ENCODE measurements at places on chromosomes 6 and 20.

GRCh38 chr20:49501917-49502316 is 19.4 kb upstream of the KCNB1 start:
- DNase-seq = no peak

DNA sequence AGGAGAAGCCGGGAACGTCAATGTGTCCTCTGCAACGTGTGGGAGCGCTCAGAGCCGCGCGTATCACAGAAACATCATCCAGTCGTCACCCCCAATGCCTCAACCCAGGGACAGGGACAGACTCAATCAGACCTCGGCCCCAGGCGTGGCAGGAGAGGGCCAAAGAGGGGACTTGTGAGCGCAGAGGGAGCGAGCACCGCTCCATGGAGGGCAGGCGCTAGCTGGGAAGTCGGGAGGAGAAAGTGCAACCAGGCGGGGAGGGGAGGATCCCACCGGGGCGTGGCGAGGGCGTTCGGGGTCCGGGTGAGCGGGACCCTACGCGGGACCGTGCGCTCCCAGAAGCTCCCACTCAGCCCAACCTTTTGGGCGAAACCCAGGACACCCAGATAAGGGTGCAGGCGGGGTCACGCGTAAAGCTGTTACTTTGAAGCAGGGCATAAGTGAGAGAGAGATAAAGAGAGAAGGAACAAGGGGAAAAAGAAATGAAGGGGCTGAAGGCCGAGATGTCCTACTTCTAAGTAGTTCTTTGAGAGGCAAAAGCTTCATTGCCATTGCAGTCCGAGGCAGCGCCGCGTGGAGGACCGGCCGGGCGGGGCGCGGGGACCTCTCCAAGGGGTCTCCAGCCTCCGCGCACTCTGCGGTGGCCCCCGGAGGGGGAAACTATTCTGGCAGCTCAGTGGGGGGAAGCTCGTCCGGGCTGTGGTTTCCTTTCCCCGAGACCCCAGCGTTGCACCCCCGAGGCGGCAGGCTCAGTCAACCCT is 862 bp upstream of the SOBP start:
- DNase-seq = no peak

- DNase-seq = no peak
Observed at GRCh38 chr6:148617530-148617929, 129.3 kb upstream of the UST start.

DNA sequence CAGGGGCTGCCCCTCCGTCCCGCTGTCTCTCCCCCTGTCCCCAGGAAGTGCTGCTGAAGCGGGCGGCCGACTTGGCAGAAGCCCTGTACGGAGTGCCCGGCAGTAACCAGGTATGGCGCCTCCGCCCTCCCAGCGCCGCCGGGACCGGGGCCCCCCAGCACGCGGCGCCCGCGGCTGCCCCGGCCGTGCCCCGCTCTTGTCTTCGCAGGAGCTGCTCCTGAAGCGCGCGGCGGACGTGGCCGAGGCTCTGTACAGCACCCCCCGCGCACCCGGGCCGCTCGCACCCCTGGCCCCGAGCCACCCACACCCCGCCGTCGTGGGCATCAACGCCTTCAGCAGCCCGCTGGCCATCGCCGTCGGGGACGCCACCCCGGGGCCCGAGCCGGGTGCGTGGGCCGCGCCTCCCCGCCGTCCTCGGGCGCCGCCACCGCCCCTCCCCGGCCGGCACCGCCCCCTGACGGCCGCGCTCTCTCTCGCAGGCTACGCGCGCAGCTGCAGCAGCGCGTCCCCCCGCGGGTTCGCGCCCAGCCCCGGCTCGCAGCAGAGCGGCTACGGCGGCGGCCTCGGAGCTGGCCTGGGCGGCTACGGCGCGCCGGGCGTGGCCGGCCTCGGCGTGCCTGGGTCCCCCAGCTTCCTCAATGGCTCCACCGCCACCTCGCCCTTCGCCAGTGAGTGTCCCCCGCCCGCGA is 48.4 kb downstream of the CPXM1 start:
- no peak for DNase-seq

GRCh38 chr6:28311139-28311823 is 24.7 kb downstream of the ZSCAN31 start:
- DNase-seq = no peak

GRCh38 chr20:61815678-61816077 is 250.0 kb downstream of the TAF4 start:
- no peak for DNase-seq

- no peak for DNase-seq
Observed at GRCh38 chr20:36118371-36118770, 36.2 kb upstream of the EPB41L1 start.

DNA sequence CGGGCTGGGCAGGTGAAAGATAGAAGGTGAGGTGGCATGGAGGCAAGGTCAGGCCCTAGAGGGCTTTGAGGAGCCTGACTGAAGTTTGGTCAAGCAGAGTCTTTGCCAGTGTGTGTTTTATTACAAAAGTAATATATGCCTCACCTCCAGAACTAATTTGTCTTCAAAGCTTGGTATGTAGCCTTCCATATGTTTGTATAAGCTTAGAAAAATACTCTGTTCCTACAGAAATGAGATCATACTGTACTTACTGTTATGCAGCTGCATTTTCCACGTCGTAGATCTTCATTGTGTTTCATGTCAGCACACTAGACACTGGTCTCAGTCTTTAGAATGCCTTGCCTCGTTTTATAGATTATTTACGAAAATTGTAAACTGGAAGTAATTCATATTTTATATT is 61.8 kb downstream of the ANKS1A start:
- no peak for DNase-seq

DNA sequence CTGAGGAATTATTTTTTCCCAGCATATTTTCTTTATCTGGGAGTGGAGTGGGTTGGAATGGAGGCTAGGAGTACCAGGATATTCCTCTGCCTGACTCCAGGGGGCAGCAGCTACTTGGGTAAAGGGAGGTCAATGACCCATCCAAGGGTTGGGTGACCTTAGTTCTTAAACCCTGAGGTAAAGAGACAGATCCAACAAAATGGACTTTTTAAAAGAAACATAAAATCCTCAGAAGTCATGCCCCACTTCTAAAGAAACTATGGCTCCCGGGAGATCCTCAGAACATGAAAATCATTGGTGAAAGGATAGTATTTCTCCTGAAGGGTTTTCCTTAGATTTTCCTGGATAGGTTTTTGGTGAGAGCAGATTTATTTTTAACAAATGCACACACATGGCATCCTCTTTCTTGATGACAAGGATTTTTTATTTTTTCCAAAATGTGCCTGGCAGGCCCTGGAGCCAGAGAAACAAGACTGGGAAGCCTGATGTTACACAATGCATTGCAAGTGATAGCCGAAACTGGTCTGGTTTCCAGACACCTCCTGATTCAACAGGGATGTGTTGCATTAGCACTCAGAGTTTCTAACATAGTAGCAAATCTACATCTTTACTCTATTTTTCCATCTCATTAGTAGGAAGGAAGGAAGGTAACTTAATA is 240.9 kb upstream of the BTBD3 start:
- no peak for DNase-seq

GRCh38 chr6:117676577-117677218 is 1.4 kb downstream of the NUS1 start:
- DNase-seq = no peak

DNA sequence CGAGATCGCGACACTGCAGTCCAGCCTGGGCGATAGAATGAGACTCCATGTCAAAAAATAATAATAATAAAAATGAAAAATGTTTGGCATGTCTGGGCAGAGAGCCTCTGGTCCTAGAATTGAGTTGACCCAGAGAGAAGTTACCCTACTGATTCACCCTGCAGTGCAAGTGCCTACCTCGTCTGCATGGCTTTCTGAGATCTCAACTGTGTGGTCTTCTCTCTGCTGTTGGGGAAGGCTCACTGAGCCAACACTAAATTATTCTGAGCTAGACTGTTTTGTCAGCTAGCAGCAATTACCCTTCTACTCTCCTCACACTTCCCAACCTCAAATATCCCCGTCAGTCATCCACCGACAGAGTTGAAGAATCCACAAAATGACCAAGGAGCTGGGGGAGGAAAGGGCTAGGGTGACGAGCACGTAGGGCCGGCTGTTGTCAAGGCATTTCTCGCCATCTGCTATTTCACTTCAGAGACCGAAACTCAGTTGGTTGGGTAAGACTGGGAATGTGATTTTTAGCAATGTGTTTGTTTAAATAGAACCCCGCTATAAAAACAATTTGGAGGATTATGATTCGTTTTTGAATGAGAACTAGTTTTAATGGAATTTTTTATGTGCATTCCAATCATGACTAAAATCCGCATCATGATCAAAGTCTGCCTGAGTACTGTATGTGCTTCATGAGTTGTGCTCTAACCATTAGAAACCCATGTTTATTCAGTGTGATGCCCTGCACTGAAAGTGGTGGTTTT is 9.4 kb downstream of the MAS1 start:
- no peak for DNase-seq

- no peak for DNase-seq
Observed at GRCh38 chr6:42148058-42148457, 5.6 kb upstream of the C6orf132 start.

DNA sequence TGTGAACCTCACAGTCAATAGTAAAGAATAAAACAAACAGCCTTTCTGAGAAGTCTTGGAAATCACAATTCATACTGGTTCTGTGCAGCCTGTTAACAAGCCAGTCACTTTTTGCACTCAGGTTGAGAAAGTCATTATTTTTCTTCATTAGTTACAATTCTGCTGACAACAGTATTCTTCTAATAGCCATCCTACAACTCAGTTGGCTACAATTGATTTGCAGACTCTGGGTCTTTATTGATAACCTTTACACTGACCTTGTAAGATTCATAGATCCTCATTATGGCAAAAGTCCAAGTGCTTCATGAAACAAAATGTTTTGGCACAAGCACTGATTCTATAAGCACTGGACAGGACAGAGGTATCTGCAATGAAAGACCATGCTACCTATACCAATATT is 34.9 kb upstream of the POPDC3 start:
- no peak for DNase-seq

- no peak for DNase-seq
Observed at GRCh38 chr20:43914311-43915210, at the start of gene TOX2. Gene TOX2, plus strand, starts transcription at chr20:43914852. Its CDS starts 40 bp downstream, at chr20:43914892.

GRCh38 chr6:32085759-32086459 is 23.2 kb downstream of the TNXB start:
- no peak for DNase-seq

- DNase-seq = no peak
Observed at GRCh38 chr6:139027620-139028182, 844 bp upstream of the ABRACL start.

DNA sequence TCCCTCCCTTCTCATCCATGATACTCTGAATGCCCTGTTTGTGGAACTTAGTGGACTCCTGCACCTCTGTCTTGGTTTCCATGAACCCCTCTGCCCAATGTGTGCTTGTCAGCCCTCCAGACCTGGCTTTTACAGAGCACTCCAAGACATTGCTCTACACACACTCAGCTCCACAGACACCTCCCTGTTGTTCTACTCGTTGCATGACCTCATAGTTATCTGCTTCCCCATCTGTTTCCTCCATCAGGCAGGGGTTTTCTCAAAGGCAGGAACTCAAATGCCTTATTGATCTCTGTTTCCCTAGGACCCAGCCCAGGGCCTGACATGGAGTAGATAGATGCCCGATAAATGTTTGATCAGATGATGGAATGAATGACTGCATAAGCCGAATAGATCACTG is 13.3 kb downstream of the PLCG1 start:
- DNase-seq = no peak

GRCh38 chr6:49145280-49145679 is 317.8 kb downstream of the MMUT start:
- no peak for DNase-seq

GRCh38 chr6:167469672-167470071 is 144.8 kb downstream of the TTLL2 start:
- no peak for DNase-seq

GRCh38 chr6:99790679-99791078 is 184.0 kb downstream of the PRDM13 start:
- no peak for DNase-seq

DNA sequence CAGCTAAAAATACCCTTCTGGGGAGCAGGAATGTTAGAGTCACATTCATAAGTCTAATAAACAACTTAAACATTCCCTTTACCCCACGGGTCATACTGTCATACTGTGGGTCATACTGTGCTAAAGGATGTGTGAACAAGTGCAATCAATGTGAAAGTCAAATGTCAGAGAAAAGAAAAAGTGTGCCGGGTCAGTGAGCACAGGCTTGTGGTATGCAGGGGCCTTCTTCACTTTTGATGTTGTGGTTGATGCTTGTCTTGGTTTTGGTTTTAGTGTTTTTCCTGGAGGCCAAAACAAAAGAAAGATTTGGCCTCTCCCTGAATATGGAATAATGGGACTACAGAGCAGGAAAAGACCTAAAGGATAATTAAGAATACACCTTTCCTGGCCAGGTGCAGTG is 267.9 kb upstream of the PLN start:
- no peak for DNase-seq

DNA sequence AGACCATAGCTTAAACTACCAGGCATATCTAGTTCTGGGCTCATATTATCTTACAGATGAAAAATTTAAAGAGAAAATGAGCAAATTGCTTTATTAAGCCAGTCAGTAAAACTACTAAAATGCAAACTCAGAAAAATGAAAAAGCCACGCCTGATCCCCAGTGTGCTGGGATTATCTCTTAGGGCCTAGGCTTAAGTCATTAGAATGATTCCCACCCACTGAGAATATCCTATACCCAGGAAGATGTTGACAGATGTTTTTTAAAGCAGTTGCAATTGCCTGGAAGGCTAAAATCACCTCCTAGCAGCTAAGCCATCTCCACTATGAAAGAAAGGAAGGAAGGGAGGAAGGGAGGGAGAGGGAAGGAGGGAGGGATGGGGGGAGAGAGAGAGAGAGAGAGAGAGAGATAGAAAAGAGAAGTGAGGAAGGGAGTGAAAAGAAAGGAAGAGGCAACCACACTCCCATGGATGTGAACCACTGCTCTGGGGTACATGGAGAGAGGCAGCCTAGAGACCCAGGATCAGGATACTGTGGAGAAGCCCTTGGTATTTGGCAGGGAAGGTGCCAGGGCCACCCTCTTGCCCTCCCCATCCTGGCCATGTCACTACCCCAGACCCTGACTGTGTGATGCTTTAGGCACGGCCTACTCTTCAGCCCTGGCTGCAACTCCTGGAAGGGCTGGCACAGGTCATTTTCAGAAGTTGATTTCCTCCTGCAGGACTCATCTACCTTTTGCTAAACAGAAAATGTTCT is 21.9 kb downstream of the NEDD9 start:
- DNase-seq = no peak

DNA sequence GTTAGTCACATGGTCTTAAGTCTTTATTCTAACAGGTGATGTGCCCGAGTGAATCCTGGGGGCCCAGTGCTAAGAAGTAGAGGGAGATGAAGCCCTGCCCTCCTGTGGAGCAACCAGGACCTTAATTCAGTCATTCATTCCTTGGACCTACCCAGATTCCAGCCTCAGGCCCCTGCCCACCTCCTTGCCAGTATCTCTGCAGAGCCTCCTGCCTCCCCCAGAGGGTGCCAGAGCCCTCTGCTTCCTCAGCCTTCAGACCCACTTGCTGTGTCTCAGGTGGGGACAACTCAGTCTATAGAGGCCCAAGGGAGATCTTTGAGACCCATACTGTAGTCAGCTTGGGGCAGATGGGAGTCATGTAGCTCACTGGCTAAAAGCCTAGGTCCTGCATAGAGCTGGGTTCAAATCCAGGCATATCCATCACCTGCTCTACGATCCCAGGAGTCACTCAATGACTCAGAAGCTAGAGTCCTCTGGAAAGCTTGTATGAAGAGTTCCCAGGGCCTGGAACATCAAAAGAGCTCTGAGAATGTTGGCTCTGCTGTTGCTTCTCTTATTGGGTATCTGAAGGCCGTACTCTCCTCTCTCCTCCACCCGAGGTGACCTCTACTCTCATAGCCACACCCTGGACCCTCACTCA is 3.9 kb upstream of the SIGLEC1 start:
- DNase-seq = no peak
